Foreskin fibroblast (primary cell): ENCODE measurements at places on chromosomes 6 and 20.
A peak's percentile ranks its signal among the peaks of the same experiment; 100 is the strongest.

- DNase-seq: no peak
These were observed 15.8 kb downstream of the TUBB2B start for GRCh38 chr6:3211681-3212080.

- peak; percentile 78 for DNase-seq
These were observed 15.7 kb downstream of the NRSN2 start for GRCh38 chr20:362271-363254.

DNA sequence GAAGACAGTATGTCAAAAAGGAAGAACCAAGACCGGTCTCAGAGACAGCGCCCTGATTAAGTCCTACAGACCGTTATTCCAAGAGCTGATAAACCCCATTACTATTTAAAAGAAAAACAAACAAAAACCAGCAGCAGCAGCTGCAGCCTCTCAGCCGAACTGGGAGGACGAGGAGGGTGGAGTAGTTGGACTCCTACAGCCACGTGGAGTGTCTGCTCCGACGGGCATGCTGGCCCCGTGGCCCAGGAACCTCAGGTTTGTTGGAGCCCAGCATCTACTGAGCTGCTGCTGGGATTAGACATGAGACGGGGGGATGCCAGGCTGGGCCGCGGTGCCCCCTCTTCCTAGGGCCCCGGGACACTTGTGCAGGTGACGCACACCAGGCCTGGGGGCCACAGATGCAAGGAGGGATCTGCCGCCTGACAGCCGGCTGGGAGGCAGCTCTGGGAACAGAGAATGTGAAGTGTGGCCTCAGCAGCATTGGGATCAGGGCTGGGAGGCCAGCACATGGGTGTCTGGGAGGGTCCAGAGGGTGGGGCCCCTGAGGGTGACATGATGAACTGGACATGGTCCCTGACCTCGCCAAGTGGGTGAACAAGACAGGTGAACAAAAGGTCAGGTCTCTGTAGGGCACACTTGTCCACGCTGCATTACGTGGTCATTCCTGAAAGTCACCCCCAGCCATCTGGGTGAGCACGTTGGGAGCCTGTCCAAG lies 2.9 kb upstream of the ZBTB46 start:
- DNase-seq: no peak

DNA sequence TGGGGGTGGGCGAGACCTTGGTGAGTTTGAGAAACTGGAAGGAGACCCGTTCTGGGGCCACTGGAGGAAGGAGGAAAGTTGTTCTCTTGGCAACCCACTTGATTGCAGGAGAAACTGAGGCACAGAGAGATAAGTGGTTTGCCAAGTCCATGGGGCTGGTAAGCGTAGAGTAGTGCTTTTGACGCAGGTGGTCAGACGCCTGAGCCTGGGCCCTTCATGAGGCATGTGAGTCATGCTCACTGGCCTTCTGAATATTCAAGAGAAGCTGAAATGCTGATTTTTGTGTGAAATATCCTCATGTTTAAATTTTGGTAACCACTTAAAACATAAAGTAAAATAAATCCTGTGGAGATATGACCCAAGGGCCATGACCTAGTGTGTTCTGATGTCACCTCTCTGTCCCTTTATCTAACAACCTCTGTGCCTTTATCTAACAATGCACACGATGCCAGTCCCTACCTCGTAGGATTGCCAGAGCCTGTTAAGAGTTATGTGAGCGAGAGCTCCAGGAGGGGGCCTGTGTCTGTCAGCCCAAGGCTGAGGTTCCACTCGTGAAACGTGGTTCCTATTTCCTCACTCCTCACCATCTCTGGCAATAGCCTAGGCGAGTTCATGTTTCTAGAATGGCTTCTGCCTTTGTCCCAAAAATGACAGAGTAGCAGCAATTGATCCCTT lies 32.8 kb upstream of the PMEPA1 start:
- no peak for DNase-seq

DNA sequence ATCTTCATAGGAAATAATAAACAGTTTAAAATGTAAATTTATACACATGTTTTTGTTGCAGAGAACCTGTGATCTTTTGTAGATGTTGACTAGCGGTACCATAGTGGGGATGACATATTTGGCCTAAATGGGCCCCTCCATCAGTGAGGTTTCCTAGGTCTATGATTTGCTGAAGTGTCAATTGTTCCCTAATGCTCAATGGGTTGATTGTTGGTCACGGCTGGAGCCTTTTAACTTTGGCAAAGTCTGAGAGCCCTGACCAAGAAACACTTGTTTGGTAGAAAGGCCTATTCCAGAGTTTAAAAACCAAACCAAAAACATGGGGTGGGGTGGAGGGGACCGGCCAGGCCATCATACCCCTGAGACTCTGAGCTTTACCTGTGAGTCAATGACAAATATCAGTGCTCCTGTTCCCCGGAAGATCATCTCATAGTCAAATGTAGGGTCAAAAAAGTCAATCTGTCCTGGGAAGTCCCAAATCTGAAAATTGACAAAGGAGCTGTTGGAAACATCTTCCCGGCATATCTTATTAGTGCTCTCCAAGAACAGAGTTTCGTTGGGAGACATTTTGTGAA lies 25.1 kb downstream of the RRAGD start:
- DNase-seq: no peak

GRCh38 chr6:166640342-166641043 lies 13.4 kb upstream of the RPS6KA2 start:
- DNase-seq: no peak

DNA sequence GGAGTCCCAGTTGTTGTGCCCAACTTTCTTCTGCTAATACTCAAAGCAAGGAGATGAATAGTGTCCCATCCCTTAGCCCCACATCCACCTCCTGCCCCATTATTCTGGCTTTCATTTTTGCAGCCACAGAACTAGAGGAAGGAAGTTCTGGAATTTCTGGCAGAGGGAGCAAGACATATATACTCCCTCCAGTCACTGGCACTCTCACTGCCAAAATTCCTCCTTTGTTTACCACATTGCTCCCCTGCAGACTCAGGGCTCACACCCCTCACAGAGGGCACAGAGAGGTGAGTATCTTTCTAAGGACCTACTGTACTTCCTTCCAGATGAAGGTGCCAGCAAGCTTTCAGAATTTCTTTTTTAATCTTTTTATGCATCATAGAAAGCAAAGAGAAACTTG lies 168.0 kb upstream of the ID4 start:
- no peak for DNase-seq

- peak; percentile 90 for DNase-seq
These were observed 1.2 kb downstream of the SLC2A4RG start for GRCh38 chr20:63740627-63741353.

DNA sequence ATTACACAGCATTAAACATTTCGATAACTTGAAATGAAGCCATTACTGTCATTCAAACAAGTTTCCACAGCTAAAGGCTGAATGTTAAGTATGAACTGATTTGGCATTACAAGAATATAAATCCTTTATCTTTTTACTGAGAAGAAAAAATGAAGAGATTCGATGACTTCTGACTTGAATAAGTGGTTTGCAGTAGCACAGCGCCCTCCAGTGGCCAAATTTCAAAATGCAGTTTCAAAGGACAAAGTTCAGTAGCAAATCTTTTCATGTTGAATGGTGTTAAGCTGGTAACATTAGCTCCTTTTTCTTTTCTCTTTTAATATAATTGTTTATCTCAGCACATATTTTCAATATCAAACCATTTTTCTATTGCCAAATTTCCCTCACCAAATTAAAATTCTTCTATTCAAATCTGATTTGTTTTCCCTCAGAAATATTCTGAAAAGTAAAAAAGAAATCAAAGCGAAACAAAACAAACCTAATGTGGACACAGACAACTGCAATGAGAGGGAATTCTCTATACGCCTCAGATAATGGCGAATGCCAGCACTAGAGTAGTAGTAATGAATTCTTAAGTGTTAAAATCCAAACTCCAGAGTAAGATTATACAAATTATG lies 145.7 kb downstream of the BTBD9 start:
- DNase-seq: peak; percentile 59

GRCh38 chr20:46343975-46344357 lies 35.7 kb upstream of the CDH22 start:
- DNase-seq: no peak

DNA sequence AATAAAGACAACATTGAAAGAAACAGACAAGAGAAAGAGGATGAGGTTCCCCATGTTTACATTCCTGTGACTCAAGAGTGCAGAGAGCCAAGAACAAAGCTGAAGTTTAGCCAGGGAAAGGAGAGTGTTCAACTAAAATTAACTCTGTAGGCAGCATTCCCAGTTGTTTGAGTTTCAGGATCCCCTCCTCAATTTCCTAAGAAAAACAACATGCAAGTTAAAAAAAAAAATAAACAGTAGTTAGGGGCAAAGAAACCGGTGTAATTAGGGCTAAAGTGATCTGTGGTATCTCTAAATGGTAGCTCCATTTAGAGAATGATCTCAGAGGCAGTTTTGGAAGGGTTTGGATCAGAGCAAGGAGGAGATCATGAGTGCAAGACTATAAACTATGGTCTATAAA lies 30.9 kb upstream of the RAB23 start:
- DNase-seq: peak; percentile 39

DNA sequence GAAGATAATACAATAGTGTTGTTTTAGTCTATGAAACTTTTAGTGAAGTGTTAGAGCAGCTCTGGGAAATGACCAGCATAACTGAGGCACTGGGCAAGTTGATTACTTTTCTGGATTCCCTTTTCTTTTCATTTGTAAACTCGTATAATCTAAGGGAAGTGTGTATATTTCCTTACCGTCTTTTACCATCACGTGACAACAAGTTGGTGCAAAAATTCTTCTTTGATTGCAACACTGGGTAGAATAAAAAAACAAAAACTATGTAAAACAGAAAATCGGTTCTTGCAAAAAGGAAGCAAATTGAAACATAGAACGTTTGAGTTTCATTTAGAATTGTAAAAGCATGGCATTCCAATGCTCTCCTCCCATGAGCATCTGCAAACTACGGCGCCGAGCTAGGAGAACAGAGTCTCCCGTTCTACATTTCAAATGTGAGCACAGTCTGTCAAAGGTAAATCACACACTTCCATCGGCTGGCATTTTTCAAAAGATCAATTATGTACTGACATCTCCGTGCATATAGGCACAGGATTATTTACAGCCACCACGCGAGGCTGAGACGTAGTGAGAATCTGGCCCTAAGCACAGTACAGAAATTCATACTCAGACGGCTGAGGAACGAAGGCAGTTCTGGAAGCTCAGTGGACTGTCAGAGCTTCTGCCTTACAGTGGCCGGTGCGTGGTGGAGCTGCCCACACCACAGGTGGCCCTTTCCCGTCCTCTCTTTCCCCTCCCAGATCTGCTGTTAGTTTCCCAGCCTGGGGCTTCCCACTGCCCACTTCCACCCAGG lies 314.0 kb downstream of the BMP7 start:
- DNase-seq: no peak

- no peak for DNase-seq
These were observed 23.8 kb upstream of the SAMHD1 start for GRCh38 chr20:36975099-36975818.

DNA sequence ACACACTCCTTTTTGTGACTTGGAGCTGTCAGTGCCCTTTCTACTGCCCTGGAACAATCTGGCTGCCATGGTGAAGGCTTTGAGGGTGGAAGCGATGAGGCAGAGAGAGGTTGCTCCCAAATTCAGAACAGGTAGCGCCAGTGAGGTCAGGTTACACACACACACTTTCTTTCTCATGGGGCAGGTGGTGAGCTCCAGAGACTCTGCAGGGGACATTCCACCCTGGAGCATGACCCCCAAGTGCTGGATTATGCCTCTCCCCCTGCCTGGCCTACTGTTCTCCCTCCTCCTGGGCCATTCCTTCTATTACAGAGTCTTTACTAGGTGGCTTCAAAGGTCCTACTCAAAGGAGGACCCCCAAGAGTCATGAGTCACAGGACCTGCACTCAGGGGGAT lies 98.0 kb downstream of the EYA2 start:
- DNase-seq: no peak

DNA sequence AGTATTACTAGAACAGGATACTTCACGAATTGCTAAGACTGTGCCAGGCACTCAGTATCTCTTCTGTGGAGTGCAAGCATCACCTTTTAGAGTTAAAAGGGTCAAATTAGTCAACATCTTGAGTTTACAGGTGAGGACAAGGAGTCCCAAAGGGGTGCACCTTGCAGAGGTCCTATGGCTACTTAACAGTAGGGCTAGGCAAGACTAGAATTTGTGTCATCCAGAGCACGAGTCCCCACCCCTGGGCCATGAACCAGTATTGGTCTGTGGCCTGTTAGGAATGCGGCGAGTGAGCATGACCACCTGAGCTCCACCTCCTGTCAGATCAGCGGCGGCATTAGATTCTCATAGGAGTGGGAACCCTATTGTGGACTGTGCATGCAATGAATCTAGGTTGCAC lies 10.5 kb upstream of the DSTN start:
- no peak for DNase-seq

DNA sequence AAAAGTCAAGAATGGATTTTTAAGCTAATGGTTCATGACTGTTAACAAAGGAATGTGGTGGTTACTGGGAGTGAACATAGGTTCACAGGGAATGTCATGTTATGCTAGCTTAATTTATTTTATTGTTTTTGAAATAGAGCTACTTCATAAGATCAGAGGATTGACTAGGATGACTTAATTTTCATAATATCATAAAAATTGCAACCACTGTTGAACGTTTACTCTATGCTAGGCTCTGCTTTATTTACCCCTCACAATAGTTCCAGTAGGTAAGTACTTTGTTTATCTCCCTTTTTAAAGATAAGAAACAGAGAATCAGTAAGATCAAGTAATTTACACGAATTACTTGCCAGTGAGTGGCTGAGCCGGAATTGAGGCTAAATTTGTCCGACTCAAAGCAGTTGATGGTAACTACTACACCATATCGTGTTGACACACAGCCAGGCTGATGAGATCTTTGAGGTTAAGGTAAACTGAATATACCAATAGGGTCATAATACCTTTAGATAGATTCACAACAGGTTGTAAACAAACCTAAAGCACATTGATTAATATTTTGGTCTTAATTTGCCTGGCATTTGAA lies 194.6 kb upstream of the CITED2 start:
- peak; percentile 76 for DNase-seq

- peak; percentile 62 for DNase-seq
These were observed 11.5 kb downstream of the GNL1 start for GRCh38 chr6:30544666-30545272.

DNA sequence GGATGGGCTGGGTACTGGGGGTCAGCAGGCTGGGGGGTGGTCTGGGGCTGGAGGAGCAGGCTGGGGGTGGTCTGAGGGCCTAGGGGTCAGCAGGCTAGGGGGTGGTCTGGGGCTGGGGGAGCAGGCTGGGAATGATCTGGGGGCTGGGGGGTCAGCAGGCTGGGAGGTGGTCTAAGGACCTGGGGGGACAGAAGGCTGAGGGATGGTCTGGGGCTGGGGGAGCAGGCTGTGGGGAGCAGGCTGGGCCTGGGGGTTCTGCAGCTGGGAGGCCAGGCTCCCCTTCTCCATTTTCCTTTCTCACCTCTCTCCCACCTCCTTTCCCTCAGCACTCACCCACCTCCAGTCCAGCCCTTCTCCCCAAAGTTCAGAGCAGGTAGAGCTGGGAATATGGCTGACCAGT lies 114.2 kb downstream of the PSMB1 start:
- DNase-seq: no peak

- peak; percentile 81 for DNase-seq
These were observed 60.9 kb downstream of the RPRD1B start for GRCh38 chr20:38094373-38094891.

GRCh38 chr6:157679605-157680580 lies 143.2 kb upstream of the SNX9 start:
- peak; percentile 24 for DNase-seq
